Activated CD4-positive, alpha-beta T cell treated with anti-CD3 and anti-CD28 coated beads, Interleukin-2, amount 50 U/mL, for 4 hours (primary cell): ENCODE measurements at places on chromosomes 7 and 10.

- DNase-seq = no peak
These were observed 121.3 kb downstream of the ADCY1 start for GRCh38 chr7:45695249-45695995.

DNA sequence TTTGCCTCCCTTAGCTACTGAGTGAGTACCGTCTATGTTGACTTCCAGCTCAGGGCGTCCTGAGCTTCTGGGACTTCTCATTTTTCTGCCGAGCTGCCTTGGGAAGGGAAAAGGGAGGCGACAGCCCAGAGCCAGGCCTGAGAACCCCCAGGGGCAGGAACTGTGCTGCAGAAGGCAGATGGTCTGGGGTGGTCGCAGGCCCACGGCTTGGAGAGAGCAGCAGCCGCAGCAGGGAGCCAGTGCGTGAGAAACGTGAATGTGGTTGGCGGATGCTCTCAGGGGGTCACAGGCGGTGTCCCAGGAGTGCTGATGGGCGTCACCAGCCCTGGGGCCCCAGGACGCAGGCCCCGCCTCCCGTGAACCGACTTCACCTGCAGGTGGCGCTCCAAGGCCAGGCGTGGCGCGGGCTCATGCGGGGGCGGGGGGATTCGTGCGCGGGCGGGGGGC is 9.2 kb upstream of the PWWP2B start:
- peak; percentile 71 for DNase-seq

DNA sequence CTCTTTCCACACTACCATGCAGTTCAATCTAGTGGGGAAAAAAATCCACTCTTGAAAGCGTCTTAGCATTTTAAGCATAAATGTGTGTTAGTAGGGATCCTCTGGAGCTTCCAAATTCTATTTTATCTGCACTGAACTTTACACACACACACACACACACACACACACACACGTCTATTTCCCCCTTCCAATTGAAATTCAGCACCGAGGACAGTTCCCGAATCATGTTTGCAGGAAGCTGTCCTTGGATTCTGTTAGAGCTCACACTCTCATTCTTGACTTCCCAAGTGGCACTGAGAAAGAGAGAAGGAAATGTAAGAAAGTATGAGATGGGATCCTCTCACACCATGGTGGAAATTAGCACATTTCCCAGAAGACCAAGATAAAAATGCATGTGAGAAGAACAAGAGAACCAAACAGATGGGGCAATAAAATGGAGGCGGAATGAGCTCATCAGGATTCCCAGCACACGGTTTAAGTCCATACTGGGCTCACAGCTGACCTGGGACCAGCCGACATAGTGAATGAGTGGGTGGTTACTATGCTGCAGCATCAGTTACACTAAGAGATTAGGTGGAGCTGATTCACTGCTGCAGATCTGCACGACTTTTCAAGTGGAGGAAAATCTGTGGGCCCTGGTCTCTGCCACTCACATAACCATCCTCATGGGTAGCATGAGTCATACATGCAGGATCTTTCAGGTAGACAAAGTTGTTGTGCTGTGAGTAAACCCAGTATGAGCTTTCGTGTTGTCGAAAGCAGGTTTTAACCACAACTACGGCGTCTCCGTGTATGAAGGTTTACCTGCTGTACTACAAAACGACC is 3.3 kb upstream of the NPTX2 start:
- DNase-seq = no peak

GRCh38 chr7:41255716-41256115 is 447.2 kb downstream of the INHBA start:
- DNase-seq = no peak

GRCh38 chr7:94382132-94382531 is 12.6 kb upstream of the COL1A2 start:
- DNase-seq = no peak

DNA sequence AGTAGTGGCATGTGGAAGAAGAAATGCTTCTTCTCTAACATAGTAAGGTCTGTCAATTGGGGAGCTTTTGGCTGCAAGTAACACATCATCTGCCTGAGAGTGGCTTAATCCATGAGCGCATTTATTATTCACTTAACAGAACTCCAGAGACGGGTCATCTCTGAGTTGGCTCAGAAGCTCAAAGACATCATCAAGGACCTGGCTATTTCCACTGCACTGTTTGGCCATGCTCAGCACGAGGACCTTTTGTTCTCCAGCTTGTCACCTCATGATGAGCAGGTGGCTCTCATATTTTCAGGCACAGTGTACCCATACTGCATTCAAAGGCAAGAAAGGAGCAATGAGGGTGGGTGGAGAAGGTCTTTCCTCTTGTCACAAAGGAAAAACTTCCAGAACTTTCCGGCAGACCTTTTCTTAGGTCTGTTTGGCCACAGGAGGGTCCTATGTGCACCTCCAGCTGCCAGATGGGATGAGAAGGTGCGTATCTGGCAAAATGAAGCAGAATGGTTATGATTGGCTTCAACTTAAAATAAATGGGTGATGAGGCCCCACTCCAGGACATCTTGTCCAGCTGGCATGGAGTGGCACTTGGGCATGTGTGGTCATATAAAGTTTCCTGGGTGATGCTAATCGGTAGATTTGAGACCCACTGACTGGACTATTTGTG is 55.6 kb upstream of the SHH start:
- DNase-seq = no peak

GRCh38 chr10:117413928-117414618 is 38.8 kb upstream of the PDZD8 start:
- no peak for DNase-seq

DNA sequence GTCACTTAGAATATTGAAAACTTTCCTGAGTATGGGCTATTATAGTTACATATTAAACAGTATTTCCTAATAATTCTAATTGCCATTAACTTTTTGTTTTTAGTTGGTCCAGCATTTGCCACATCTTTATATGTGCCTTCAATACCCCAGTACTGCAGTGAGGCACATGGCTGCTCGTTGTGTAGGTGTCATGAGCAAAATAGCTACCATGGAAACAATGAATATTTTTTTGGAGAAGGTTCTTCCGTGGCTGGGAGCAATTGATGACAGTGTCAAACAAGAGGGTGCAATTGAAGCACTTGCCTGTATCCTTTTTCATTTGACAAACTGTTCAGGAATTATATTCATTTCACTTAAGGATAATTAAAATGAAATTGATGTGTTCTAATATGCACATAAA is 72.7 kb downstream of the BTAF1 start:
- no peak for DNase-seq

GRCh38 chr7:104950754-104951153 is 63.3 kb upstream of the KMT2E start:
- no peak for DNase-seq

DNA sequence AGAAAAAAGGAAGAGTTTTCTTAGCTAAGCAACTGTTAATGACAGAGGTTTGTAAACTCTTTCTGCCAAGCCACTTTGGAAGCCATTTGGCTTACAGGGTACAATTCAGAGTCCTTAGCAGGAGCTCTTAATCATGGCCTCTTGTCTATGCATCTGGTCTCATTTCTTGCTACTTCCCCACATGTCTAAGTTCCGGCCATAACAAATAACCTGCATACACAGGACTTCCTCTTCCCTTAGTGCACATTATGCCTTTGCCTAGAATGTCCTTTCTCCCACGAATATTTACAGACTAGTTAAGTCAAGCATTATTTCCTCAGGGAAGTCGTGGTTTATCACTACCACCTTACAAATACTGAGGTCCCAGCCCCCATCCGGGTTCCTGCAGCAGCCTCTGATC is 8.6 kb upstream of the UPF2 start:
- no peak for DNase-seq

GRCh38 chr7:47946581-47947354 is 1.5 kb downstream of the PKD1L1 start:
- no peak for DNase-seq

DNA sequence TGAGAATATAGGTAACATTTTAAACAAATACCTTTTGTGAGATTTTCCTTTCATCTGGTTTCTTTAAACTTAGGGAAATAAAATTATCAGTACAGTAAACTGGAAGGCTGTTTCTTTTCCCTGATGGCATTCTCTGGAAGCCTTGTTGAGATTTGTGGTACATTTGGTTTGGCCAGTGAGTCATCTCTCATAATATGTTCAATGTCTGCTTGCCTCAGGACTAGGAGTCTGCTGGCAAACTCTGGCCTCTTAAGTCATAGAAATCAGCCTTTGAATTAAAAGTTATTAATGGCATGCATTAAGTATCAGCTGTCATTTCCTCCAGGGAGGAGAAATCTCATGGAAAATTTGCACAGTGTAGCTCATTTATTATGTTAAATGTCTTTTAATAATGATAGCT is 316.6 kb upstream of the KIAA1217 start:
- no peak for DNase-seq

- DNase-seq = no peak
These were observed 15.8 kb downstream of the MET start for GRCh38 chr7:116687801-116688201.

- no peak for DNase-seq
These were observed 44.4 kb downstream of the JAKMIP3 start for GRCh38 chr10:132110111-132110521.

- no peak for DNase-seq
These were observed 237.3 kb downstream of the AHR start for GRCh38 chr7:17535776-17536175.

DNA sequence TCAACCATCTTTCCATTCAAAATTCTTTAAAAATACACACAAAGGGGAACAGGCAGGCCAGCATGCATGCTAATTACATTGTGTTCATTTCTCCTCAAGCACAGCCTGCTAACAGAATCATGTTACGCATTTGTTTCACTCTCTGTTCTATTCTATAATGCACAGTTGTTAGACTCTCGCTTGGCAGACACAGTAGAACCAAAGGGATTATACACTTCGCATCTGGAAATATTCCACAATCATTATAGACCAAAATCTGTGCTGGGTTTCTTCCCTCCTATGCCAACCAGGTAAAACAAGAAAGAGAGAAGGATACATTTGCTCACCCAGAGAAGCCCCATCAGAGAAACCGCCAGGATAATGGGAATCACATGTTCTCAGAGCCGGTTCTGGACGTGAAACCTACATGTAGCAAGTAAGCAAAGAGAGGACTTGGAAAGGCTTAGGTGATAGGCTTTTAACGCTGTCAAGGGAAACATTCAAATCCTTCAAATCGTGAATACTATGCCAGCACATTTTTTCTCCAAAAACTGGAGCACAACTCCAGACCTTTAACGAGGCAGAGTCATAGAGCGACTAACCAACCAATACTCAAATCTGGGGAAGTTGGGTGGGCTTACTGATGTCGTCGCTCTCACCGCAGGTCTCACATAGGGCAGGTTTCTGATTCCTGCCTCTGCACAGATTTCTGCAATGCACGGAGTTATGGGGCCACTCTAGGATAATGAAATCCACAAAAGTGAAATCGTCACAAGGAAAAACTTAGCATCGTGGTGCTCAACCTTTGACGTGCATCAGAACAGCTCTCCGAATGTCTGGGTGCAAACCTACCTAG is 380.5 kb upstream of the AUTS2 start:
- no peak for DNase-seq

- no peak for DNase-seq
These were observed 48.6 kb upstream of the PDGFA start for GRCh38 chr7:568031-568951.

GRCh38 chr7:17405786-17406185 is 107.3 kb downstream of the AHR start:
- no peak for DNase-seq

GRCh38 chr7:129191272-129191671 is 2.8 kb downstream of the SMO start:
- DNase-seq = no peak

DNA sequence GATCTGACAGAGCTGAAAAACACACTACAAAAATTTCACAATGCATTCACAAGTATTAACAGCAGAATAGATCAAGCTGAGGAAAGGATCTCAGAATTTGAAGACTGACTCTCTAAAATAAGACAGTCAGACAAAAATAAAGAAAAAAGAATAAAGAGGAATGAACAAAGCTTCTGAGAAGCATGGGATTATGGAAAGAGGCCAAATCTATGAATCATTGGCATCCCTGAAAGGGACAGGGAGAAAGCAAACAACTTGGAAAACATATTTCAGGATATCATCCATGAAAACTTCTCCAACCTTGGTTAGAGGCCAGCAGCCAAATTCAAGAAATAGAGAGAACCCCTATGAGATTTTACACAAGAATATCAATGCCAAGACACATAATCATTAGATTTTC is 804.8 kb upstream of the IGFBP3 start:
- DNase-seq = no peak

DNA sequence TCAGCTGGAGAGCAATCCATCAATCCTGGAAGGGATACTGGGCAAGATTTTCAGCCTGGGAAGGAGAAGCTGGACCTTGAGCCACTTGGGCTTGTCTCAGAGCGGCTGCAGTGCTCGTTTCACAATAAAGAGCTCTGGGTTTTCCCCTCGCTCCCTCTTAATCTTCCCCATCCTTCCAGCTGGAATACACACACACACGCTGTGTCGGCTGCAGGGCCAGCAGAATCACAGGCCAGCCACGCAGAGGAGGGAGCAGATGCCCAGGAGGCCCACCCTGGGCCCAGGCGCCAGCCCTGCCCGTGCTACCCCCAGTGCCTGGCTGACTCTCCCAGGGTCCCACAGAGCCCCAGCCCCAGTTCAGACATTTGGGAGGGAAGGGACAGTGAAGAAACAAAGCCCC is 255.1 kb downstream of the TNS3 start:
- no peak for DNase-seq

DNA sequence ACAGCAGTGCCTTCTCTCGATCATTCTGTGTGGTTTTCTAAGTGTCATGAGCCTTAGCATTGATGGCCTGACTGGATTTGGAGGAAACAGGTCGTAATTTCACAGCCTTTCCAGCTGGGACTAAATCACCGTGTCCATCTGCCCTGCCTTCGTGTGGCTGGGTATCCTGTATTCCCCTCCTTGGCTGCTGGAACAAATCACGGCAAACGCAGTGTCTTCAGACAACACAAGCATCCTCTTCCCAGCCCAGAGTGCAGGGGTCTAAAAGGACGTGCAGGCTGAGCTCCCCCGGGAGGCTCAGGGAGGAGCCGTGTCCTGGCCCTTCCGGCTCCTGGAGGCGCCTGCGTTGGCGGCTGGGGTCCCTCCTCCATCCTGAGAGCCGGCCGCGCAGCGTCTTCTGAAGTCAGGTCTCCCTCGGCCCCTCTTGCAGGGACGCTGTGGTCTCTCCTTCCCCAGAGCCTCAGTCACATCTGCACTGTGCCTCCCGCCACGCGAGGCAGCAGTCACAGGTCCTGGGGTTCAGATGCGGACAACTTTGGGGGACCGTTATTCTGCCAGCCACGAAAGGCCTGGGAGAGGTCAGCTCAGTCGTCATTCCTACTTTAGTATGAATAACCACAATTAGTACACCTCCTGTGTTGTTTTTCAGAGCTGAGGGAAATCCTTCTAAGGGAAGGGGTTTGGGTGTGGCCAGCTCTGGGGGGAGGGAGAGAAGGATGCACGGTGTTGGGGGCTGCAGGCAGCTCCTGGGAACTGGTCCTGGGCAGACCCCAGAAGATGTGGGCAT is 41.1 kb downstream of the FAM20C start:
- DNase-seq = no peak

DNA sequence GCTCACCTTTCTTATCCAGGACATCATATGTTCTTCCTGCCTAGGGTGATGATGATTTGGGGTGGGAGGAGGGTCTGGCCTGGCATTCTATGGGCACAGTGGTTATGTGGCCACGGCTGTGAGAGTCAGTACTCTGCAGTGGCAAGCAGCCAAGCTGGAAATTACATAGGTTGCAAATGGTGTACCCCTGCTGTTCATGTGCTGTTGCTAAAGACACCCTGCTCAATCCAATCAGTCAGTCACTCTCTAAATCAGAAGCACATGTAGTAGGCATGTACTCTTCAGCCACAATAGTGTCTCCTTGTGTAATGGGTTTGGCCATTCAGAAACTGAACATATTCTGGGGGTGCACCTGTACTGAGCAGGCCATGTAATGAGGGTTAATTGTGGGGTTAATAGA is 449.1 kb upstream of the ANKRD30A start:
- no peak for DNase-seq
